ENCODE measurements at places on chromosomes 2 and 18. TPM values are rescaled to one million over a fixed set of nuclear protein-coding genes. Genes with fewer than 3 reads are reported as not detected.

UGT1A4 gene
- total RNA-seq: not detected

SEPTIN2 gene
- total RNA-seq: 403 TPM

SLC23A3 gene
- 1.8 TPM for total RNA-seq

ALPP gene
- not detected for total RNA-seq

ALK gene
- under 0.01 TPM for total RNA-seq

ONECUT2 gene
- total RNA-seq: under 0.01 TPM

DNA sequence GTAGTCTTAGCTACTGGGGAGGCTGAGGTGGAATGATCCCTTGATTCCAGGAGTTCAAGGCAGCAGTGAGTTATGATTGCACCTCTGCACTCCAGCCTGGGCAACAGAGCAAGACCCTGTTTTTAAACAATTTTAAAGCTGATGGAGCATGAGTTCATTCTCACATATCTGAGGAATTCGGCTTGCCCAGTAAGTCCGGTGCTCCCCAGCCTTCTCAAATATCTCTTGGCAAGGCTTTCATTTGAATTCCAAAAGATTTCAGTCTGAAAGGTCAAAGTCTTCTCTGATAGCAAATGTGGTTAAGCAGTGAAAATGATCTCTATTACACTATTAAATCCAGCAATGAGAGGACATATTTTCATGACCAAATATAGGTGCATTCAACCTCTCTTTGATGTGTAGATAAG, 27.9 kb downstream of the PIEZO2 start:
- DNase-seq: no peak

DNA sequence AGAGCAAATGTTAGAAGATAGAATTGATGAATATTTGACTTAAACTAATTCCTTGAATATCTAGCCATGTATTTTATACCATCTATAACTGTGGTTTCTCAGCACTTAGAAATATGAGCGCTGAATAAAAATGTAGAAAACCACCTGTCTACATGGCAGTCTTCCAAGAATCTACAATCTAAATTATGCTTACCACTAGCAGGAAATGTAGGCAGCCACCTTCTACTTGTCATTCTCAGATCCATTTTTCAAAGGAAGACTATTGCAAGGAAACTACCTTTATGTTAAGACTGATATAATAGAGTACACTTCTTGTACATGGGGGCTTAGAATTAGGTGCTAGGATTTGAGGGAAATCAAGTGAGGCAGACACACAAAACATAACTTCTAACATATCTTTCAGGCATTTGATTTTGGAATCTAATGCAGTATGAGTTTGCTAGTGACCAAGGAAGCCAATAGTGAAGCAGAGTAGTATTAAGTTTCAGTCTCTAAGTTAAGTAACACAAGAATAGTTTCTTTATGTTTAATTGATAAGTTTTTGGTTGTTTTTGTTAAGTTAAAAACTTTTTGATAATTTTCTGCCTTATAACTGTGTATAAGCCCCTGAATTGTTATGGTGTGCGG, 175.9 kb upstream of the ITGA4 start:
- peak; percentile 54 for DNase-seq

- peak; percentile 84 for DNase-seq
Observed at GRCh38 chr2:157784169-157784822, 91.8 kb downstream of the ACVR1 start.

- no peak for DNase-seq
Observed at GRCh38 chr2:42742740-42743658, 20.9 kb downstream of the OXER1 start.

DNA sequence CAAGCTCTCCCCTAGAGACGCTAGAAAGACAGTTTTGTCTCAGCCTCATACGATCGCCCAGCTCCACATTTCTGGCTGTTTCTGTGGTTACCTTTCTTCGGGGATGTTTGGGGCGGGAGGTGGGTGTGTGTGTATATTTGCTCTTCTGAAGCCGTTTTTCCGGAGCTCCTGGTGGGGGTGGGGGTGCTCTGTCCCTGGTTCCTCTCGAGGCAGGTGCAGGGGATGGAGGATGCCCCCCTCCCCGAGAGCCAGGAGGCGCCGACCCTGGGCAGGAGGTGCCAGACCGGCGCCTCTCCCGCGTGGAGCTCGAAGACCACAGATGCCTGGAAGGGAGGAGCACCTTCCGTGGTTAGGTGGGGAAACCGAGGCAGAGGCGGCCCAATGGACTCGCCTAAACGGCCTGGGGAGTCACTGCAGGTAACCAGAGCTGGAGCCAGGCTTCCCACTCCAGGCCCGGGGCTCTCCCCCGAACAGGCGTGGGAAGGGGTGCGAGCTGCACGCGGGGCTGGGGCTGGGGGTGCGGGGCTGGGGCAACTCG, 694 bp upstream of the HPCAL1 start:
- DNase-seq: no peak

DNA sequence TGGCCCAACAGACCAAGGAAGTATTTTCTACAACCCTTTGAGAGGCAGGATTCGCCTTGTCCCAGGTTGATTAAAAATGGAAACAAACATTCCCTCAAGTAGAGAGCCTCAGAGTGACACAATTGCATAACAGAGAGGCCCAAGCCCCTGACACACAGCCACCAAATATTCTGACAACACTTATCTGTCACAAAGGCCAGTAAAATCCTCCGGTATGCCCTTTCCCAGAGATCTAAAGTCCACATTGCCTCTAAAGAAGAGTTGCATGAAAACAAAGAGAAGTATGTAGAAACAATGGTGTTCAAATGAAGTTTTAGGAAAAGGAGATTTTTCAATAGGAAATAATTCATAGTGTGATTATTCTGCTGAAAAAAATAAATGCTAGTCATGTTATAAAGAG, 32.1 kb downstream of the DSEL start:
- DNase-seq: no peak

- DNase-seq: no peak
Observed at GRCh38 chr18:54112356-54112755, 112.1 kb downstream of the MBD2 start.

GRCh38 chr2:22930781-22931180, 454.2 kb upstream of the KLHL29 start:
- no peak for DNase-seq
